ENCODE measurements at places on chromosomes 16 and 17. TPM values are rescaled to one million over a fixed set of nuclear protein-coding genes. Genes with fewer than 3 reads are reported as not detected.

The NMT1 gene
- 104 TPM for total RNA-seq

The CA7 gene
- not detected for total RNA-seq

DNA sequence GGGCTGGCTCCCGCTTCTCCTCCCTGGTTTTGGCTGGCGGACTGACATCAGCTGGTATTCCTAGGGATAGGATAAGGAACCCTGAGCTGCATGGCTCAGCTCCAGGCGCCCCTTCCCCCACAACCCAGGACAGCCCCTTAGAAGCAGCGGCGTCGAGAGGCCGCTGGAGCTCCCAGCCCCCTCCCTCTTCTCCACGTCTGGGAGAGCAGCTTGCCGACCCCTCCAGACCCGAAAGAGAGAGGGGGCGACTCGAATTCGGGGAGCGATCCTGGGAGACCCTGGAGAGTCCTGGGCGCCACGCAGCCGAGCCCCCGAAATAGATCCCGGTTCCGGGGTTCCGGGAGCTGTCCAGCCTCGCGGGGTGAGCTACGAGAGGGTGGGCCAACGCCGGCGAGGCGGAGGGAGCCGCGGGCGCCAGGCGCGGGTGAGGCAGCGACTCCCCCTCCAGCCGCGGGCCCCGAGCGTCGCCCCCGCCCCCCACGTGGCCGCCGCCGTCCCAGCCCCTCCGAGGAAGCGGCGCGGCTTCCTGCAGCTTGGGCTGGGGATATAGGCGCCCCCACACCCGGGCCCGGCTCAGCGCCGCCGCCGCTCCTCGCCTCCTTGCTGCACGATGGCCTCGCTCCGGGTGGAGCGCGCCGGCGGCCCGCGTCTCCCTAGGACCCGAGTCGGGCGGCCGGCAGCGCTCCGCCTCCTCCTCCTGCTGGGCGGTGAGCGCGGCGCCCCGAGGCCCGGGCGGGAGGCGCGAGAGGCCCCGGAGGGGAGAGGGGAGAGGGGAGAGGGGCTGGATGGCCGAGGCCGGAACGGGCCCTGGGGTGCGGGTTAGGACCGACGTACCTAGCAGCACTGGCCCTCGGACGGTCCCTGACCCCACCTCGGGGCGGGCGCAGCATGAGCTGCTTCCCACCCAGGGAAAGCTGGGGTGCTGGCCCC, at the start of gene RAMP2:
RAMP2 (plus strand) TSS at position 576 of the 930 bp plus-strand sequence; CDS start at position 611, 35 bp downstream.
- peak; percentile 83 for DNase-seq

The SLC6A2 gene
- total RNA-seq = not detected

DNA sequence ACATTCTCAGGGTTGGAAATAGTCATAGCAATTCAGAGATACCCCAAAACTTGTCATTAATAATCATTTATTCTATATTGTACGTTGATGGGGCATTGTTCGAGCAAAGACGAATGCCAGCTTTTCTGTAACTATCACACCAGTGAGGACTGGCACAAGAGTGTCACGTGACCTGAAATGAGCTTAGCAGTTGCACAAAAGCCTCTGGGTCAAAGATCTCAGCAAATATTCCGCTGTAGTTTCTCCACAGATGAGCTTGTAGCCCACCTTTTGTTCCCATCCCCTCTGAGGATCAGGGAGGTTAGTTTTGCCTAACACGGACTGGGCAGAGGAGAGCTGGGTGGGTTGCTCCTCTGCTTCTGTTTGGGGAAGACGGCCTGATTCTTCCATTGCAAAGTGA, 18.2 kb downstream of the IRX3 start:
- no peak for DNase-seq

The PRAC1 gene
- not detected for total RNA-seq

The FBXO39 gene
- total RNA-seq = 0.26 TPM

- DNase-seq = no peak
Measured at GRCh38 chr16:79508294-79508693, 92.2 kb downstream of the MAF start.

- no peak for DNase-seq
Measured at GRCh38 chr16:29876594-29877249, 13.7 kb upstream of the CDIPT start.

The BCKDK gene
- total RNA-seq = 37.2 TPM

The KRT14 gene
- 1.2 TPM for total RNA-seq

The DPEP3 gene
- total RNA-seq = not detected

DNA sequence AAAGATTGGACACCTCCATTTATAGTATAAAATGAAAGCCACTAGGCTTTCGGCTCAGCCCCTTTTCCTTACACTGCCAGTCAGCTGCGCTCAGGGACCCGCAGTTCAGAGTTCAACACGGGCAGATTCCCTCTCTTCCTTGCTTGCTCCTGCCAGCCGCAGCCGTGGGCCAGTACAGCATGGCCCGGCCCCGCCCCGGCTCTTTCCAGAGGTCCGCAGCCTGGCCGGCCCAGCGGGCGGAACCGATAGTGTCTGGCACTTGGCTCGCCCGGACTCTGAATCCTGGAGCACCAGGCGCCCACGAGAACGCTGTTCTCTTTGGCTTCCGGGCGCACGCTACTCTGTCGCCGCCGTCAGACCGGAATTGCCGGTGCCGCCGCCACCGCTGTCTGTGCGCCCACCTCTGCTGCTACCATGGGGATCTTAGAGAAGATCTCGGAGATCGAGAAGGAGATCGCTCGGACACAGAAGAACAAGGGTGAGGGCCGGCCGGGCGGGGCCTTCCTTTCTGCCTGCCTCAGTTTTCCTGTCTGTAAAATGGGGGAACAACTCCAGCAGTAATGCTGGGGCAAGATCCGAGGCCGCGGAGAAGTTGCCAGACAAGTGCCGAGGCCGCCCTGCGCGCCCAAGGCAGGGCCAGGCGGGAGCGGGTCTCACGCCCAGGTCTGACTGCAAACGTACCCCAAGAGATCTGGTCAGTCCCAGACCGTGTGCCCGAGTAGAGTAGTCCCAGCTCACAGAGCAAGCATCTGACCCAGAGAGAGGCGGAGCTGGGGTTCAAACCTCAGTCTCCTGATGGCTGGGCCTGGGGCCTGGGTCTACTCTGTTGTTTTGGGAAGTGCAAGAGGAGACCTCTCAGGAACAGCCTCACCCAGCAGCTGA, at the start of gene DRG2:
DRG2 (plus strand) TSS at position 339 of the 882 bp plus-strand sequence; CDS start at position 415, 76 bp downstream.
- peak; percentile 97 for DNase-seq

The HLF gene
- 5.8 TPM for total RNA-seq

The ZSCAN10 gene
- not detected for total RNA-seq

- peak; percentile 76 for DNase-seq
Measured at GRCh38 chr16:87127061-87127765, 190.0 kb downstream of the C16orf95 start.

GRCh38 chr17:60353773-60354172, 38.2 kb downstream of the USP32 start:
- no peak for DNase-seq

DNA sequence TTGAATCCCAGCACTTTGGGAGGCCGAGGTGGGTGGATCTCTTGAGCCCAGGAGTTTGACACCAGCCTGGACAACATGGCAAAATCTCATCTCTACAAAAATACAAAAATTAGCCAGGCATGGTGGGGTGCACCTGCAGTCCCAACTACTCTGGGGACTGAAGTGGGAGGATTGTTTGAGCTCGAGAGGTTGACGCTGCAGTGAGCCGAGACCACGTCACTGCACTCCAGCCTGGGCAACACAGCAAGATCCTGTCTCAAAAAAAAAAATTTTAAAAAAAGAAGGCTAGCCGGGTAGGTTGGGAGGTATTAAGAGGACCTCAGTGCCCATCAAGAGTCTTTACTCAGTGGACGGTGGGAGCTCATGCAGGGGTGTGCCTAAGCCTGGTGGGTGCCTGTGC, 3.8 kb upstream of the NPTX1 start:
- no peak for DNase-seq

The ANTKMT gene
- total RNA-seq = 25.7 TPM

The SCARF1 gene
- 13.8 TPM for total RNA-seq

The KCNH4 gene
- total RNA-seq = 0.32 TPM

The CEP20 gene
- 21.3 TPM for total RNA-seq

DNA sequence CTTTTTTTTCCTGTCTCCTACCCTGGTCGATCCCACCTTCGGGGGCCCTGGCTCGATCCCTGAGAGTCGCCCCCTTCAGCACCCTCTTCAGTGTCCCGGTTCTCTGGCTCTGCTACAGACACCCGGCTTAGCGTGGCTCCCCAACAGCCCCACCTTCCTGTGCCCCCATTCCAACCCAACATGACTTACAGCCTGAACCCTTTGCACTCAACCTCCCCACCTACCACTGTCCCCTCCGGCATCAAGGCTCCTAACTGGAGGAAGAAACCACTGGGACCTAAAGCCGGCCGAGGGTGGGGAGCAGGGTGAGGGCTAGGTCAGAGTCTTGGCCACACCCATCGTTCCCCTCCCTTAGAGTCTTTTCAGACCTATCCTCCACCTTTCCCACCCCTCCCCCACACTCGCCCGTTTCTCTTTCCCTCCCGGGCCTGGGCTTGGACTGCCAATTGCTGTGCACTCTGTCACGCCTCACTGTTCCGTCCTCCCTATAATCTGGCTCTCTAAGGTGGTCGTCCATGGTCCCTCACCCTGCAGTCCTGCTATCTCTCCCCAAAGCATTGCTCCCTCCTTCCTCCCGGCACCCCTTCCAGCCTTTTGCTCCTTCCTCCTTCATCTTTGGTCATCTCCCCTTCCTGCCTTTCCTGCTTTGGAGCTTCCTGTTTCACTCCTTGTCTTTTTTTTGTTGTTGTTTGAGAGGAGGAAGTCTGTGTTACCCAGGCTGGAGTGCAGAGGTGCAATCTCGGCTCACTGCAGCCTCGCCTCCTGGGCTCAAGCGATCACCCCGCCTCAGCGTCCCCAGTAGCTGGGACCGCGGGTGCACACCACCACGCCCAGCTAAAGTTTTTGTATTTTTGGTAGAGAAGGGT, 890 bp upstream of the CLDN7 start:
- DNase-seq = no peak

- DNase-seq = no peak
Measured at GRCh38 chr17:6539871-6540270, 16.5 kb downstream of the PITPNM3 start.

- DNase-seq = no peak
Measured at GRCh38 chr16:15073101-15073500, 17.2 kb upstream of the NTAN1 start.

The ARSG gene
- 5.4 TPM for total RNA-seq

GRCh38 chr16:81499576-81500380, 55.2 kb downstream of the CMIP start:
- peak; percentile 56 for DNase-seq

DNA sequence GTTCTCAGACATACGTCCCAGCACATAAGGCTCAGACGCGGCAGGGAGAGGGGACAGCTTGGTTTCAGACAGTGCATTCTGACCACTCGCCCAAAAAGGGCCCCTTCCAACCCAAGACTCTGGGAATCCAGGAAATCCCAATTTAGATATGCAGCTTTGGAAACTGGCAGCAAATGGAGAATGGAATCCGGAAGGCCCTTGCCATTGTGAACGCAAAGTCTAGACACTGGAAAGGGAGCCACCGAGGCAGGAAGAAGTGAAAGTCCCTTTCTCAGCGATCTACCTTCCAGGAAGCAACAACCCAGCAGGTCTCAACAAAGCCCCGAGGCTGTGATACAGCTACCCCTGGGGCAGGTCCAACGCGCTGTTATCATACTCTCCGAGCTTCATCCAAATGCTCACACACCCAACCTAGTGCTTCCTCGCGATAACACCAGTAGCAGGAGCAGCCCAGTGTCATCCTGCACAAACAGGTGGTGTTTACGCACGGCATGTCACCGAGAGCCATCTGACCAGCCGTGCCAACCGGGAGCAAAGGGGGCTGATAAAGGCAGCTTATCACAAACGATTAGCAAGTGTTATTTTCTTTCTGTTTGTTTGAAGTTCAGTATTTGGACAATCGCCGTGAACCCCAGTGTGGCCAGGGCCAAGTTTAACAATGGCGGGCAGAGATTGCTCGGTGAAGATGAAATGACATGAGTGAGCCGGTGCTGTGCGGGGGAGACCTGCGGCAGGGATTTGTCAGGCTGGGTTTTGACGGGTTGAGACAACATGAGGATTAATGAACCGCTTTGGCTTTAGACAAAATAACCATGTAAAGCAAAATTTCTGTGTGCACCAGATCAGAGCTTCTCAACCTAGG, 240.6 kb downstream of the FOXL1 start:
- no peak for DNase-seq

The SLFN12L gene
- 3.1 TPM for total RNA-seq

GRCh38 chr16:1942810-1943726, at the start of gene MSRB1:
Gene MSRB1 (minus strand): TSS chr16:1943199. CDS start chr16:1943156, 43 bp downstream.
- DNase-seq = peak; percentile 100

All from aorta (tissue), 5 donors.